ENCODE measurements at places on chromosomes 5 and 9.
A peak's percentile ranks its signal among the peaks of the same experiment; 100 is the strongest.

- DNase-seq, result peak; percentile 5
Measured at GRCh38 chr9:21096172-21096900, 18.6 kb upstream of the IFNB1 start.

- no peak for DNase-seq
Measured at GRCh38 chr5:172642051-172642409, 967 bp downstream of the NEURL1B start.

DNA sequence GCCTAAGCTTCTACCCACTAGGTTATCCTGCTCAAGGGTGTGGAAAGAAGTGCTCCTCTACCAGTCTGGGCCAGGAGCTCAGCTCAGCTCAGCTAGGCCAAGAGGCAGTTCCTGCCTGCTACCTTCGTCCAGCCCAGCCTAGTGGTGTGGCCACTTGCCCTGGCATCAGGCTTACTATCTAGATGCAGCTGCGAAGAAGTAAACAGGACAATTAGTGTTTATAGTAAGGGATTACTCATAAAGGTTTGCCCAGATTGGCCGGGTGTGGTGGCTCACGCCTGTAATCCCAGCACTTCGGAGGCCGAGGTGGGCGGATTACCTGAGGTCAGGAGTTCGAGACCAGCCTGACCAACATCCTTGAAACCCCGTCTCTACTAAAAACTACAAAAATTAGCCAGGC lies 12.8 kb upstream of the SPATA24 start:
- DNase-seq, result no peak

DNA sequence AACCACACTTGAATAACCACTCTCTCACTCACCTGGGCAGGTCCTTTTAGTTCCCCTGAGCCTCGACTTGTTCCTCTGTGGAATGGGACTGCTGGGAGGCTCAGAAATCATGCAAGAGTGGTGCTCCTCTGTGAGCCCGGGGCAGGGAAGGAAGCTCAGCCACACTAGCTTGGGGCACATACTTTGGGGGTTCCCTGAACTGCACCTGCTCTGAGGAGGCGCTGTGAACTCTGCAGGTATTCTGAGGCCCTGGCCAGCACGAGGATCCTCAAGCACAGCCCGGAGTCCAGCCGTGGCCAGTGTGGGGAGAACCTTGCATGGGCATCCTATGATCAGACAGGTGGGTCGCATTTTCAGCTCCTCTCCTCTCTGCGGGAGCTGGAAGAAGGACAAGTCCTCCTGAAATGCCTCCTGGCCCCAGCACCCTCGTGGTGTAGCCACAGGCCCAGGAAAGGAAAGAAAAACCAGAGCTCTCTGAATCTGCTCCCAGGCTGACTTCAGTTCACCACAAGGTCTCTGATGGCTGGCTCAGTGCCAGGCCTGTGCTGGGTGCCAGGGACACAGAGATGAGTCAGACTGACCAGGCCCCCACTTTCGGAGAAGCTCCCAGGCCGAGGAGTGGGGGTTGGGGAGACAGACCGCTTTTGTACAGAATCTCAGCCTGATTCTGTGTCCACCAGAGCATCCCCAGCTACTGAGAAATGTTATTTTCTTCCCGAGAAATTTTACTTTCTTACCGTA lies 11.9 kb downstream of the GLIPR2 start:
- peak; percentile 73 for DNase-seq

GRCh38 chr5:152332716-152333460 lies 72.2 kb downstream of the NMUR2 start:
- no peak for DNase-seq

GRCh38 chr9:16410601-16411280 lies 459.7 kb downstream of the BNC2 start:
- DNase-seq, result no peak

GRCh38 chr9:137688725-137689124 lies 69.9 kb downstream of the EHMT1 start:
- no peak for DNase-seq

- DNase-seq, result peak; percentile 10
Measured at GRCh38 chr5:133746834-133747233, 134.5 kb upstream of the FSTL4 start.
